Stimulated activated naive CD8-positive, alpha-beta T cell treated with anti-CD3 and anti-CD28 coated beads, Interleukin-15, amount 100 ng/mL, for 72 hours (primary cell): ENCODE measurements at places on chromosomes 1 and 21.

GRCh38 chr1:239811211-239811885 is 280.3 kb upstream of the FMN2 start:
- DNase-seq: no peak

- peak; percentile 75 for DNase-seq
Measured at GRCh38 chr1:43172527-43172972, 420 bp downstream of the CFAP57 start.

- DNase-seq: no peak
Measured at GRCh38 chr21:17732306-17732705, 86.8 kb downstream of the C21orf91 start.

DNA sequence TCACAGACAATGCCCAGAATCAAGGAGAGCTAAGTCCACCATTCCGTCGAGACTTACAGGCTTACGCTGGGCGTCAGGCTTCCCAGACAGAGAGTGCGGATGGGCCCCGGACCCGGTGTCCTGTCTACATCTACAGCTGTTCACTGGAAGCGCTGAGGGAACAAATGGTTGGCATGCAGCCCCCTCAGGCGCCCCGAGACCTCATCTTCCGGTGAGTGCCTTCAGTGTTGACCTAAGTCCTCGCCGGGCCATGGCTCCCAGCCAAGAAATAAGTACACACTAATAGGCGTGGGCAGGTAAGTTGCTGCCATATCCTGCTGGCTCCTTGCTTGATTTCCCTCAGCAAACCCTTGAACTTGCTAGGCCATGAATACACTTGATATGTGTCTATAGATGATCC is 26.2 kb downstream of the HYI start:
- no peak for DNase-seq

- DNase-seq: no peak
Measured at GRCh38 chr1:89274411-89274857, 1.8 kb upstream of the GBP5 start.

DNA sequence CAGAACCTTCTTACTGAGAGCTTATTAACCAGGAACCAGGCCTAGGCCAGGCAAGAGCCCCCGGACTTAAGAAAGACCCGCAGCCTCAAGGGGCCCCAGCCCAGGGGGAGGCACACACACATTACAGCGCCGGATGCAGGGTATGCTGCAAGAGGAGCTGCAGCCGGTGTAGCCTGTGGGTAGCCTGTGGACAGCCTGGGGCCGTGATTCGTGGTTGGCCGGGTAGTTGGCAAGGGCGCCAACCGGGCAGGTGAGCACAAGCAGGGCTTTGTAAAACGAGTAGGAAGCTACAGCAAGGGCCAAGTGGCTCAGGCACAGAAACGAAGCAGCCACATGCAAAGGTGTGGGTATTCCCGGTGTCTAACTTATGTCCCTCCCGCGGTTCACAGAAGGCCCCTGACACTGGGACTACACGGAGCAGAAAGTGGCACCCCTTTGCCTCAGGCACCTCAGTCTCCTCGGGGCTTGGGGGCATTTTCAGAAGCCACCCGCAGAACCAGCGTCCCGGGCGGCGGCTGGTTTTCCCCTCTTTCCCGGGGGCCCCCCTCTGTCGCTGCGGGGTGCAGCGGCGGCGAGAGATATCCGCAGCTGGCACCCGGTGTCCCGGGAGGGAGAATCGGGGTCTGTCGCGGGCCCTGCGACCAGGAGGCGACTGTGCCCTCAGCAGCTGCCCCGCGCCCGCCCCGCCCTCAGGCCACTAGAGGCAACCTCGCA is 40.8 kb downstream of the KIAA1614 start:
- DNase-seq: no peak

GRCh38 chr1:245572709-245573108 is 417.9 kb downstream of the KIF26B start:
- DNase-seq: no peak

DNA sequence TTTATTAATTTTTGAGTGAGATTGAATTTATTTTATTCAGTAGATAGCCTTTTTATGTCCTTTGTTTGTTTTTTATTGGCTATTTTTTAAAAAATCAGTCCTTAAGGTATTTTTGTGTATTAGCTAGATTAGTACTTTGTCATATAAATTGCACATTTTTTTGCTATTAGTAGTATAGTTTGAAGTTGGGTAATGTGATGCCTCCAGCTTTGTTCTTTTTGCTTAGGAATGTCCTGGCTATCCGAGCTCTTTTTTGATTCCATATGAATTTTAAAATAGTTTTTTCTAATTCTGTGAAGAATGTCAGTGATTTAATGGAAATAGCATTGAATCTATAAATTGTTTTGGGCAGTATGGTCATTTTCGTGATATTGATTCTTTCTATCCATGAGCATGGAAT is 80.4 kb downstream of the MAN1A2 start:
- no peak for DNase-seq

GRCh38 chr1:7348073-7348472 is 423.0 kb upstream of the VAMP3 start:
- DNase-seq: no peak

GRCh38 chr1:6280761-6281451 is 20.0 kb upstream of the GPR153 start:
- DNase-seq: no peak

GRCh38 chr1:111222308-111223125 is 5.0 kb upstream of the CHI3L2 start:
- peak; percentile 81 for DNase-seq

DNA sequence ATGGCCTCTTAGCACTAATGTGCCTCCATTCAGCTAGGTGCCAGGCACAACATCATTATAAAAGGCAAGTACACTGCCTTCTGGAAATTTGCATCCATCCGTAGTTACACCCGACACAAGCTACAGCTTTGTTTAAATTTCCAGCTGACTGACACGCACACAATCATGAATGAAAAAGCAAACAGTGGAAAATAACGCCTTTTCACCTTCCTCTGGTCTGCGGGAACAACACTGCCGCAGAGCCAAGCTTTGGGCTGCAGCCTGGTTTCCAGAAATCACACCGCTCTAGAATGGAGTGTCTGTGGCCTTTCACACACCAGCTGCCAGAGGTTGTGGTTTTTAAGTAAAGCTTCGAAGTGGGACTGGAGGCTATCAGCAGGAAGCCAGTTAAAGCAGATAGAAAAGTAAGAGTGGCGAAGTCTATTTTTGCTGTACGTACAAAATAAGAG is 142.8 kb upstream of the COA6 start:
- DNase-seq: peak; percentile 48

DNA sequence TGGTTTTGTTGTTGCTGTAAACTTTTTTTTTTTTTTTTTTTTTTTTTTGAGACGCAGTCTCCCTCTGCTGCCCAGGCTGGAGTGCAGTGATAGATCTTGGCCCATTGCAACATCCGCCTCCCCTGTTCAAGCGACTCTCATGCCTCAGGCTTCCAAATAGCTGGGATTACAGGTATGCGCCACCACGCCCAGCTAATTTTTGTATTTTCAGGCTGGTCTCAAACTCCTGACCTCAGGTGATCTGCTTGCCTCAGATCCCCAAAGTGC is 78.9 kb upstream of the SLC45A1 start:
- no peak for DNase-seq

GRCh38 chr1:180614730-180615129 is 17.1 kb upstream of the XPR1 start:
- DNase-seq: no peak

DNA sequence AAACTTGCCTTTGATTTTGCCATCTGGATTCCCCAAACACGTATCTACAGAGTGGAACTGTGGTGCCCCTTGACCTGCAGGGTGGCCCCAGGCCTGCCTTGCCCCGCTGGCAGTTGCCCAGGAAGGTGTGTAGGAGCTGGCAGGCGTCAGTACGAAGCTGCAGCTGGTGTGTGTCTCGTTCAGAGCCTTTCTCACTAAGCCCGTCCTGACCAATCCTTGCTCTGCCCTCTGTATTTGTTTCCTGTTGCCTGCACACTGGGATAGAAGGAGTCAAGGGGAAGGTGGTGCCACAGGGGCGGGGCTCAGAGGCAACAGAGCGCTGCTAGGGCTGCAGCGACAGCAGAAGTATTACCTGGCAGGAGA is 5.2 kb upstream of the VSIG8 start:
- no peak for DNase-seq

DNA sequence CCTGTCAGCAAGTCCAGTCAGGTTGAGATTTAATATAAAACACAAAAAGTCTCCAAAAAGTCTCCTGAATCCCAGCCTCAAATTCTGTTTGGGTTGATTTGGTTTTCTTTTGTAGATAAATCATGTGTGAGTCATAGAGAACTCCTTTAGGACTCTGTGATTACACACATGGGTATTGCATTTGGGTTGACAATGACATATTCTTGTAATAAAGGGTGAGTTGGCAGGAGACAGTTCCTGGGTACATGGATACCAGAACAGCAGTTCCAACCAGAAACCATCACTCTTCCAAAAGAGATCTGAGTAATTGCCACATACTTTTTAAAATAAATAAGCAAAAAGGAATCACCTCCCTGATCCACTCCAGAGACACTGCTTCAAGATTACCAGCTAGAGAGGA is 8.9 kb downstream of the CR2 start:
- no peak for DNase-seq

GRCh38 chr1:170377440-170377839 is 154.5 kb upstream of the GORAB start:
- no peak for DNase-seq

DNA sequence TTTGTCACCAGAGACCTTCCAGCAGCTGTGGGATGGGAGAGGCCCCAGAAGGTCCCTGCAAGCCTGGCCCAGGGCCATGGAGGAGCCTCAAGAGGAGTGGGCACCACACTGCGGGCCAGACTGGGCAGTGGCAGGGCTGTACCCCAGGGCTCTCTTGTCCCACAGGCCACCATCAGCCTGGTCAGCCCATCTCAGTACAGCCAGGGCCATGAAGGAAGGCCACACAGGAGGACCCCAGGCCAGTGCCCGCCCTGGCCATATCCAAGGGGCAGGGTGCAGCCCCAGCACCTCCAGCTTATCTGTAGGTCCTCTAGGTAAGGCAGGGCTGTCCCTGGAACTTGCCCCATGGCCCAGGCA is 3.1 kb upstream of the GNB1 start:
- DNase-seq: no peak

GRCh38 chr1:40385437-40386358 is 12.2 kb downstream of the SMAP2 start:
- peak; percentile 77 for DNase-seq

DNA sequence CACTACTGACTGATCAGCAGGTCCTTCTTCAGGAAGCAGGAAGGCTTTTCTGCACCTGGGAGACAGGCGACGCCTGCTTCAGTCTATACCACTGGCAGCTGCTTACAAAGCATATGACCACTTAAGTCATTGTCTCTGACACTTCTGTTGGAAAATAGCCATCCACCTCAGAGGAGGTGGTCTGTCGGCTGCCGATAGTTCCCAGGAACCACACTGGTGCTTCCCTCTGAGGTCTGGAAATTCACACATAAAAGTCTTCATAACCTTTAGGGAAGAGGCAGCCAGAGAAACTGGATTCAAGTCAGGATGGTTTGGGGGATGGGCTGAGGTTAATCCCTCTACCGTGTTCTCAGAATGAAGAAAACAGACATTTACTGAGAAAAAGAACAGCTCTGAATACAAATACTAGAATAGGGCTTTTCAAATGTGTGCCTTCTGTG is 15.6 kb upstream of the SRP9 start:
- no peak for DNase-seq
